Stimulated activated CD8-positive, alpha-beta memory T cell treated with anti-CD3 and anti-CD28 coated beads, Interleukin-4, amount 100 ng/mL, for 4 hours (primary cell): ENCODE measurements at places on chromosomes 12 and 14.

DNA sequence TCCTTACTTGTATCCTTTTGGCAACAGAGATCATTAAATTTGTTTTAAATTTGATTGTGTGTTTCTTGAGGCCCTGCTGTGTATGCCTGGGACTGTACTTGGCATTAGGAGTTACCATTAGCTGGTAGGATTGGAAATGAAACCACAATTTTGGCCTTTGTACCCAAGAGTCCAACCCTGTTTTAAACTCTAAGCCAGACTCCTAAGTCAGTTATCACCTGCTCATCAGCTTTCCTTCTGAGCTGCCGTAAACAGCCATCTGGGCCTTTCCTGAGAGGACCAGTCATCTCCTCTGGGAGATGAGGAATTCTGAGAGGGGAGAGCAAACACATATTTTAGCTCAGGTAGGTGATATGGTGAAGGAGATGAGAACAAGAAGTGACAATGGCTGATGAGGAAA lies 74.3 kb upstream of the SRSF5 start:
- no peak for DNase-seq

GRCh38 chr12:93916402-93916801 lies 232.0 kb upstream of the PLXNC1 start:
- no peak for DNase-seq

DNA sequence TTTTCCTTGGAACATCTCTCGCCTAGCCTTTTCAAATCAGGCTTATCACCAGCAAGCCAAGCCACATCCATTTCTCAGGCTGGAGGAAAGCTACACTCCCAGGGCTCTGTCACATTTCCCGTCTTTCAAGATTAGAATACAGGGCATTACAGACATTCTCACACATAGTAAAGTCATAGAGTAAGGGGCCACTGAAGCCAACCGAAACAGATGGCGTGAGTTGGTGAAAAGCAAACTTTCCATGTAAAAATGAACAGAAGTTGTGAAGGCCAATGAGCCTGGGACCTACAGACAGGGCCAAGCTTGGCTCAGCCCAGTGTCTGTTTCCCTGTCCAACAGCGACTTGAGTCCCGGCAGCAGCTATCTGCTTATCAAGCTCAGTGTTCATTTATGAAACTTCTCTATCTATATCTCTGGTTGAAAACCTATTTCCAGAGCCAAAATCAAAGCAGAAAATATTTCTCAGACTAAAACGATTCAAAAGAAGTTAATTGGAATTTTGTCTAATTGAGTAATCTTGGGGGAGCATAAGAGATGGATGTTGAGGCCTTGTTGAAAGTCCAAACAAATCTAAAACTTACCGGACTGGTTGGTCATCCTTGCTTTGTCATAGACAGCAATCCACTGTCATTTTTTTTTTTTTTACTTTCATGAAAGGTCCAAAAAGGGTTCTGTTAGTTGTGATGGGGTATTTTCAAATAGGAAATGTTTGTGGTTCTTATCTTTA lies 105.6 kb downstream of the DAAM1 start:
- DNase-seq, result no peak

- no peak for DNase-seq
Measured at GRCh38 chr14:73763396-73763795, 49.2 kb upstream of the PNMA1 start.

DNA sequence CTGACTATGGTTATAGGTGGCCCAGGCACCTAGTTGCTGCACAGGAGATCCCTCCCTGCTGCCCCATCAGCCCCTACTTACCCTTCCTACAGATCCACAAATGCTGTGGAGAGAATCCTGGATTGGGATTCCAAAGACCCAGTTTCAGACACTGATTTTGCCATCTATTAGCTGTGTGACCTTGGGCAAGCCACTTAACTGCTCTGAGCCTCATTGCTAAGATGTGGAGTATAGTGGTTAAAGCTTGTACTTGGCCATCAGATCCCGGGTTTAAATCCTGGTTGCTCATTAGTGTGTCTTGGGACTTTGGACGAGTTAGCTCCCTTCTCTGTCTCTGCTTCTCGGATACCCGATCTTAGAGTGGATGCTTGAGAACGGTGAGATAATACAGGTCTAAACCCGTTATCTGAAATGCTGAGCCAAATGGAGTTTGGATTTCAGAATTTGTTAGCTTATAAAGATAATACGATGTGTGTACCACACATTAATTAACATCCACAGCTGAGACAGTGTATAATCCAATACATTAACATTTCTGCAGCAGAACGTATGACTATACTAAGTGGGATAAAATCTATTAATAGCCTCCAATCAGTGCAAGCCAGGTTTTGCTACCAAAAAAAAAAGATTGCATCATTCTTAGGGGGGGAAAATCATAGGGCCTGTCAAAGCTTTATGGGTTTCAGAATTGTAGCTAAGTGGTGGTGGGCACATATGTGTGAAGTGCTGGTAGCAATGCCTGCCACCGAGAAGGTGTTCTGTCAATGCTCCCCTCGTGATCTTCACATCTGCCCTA lies 16.0 kb downstream of the PROX2 start:
- no peak for DNase-seq

DNA sequence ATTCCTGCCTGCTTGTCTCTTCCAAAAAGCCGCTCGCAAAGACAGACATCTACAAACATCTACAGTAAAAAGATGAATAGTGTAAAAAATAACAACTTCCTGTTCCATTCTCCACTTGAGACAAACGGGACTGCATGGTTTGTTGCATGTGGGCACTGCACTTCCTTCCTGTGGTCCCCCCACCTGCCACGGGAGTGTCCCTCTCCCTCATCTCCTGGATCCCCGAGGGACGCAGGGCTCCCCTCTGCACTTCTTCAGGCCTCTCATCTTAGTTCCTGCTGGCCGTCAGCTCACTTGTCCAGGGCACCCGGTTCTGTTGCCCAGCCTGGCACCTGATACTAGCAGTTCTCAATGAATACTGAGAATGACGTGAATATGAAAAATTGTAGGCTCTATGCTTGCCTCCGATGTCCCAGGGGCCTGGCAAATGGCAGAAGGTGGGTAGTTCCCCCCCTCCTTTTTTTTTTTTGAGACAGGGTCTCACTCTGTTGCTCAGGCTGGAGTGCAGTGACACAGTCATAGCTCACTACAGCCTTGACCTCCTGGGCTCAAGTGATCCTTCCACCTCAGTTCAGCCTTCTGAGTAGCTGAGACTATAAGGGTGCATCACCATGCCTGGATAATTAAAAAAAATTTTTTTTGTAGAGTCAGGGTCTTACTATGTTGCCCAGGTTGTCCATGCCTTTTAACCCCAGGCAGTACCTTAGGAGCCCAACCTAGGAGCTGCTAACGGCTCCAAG lies 3.5 kb upstream of the KLC1 start:
- DNase-seq, result no peak

DNA sequence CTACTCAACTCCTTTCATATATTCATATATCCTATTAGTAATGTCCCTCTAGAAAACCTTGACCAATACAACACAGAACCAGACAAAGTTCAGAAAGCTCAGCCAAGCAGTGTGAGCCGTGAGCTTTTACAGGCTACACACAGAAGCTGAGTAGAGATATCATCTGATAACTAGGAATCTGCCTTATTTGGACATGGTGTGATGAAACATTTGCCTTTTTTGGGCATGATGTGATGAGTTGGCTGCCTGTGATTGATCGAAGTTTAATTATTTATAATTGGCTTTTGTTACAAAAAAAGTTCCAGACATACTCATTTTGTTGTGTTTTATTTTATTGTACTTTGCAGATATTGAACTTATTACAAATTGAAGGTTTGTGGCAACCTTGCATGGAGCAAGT lies 46.6 kb downstream of the TESPA1 start:
- DNase-seq, result no peak

GRCh38 chr14:102544046-102544746 lies 34.6 kb upstream of the ANKRD9 start:
- DNase-seq, result no peak

DNA sequence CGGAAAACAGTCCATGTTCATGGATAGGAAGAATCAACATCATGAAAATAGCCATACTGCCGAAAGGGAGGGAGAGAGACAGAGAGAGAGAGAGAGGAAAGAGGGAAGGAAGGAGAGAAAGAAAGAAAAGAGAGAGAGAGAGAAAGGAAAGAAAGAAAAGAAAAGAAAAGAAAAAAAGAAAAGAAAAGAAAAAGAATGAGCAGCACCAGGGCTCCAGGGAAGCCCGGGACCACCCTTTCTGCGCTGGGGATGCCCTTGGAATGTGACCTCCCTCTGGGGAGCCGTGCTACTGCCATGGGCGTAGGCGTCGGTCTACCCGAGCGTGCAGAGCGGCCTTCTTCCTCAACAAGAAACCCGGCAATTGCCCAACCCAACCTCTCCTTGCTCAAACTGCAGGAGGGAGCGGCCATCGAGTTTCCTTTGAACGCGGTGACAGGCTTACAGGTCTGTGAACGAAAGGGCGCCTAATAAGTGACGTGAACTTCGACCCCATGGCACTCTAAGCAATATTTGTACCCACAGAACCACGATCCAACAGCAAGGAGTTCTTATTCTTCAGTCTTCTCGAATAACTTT lies 16.9 kb downstream of the OR6S1 start:
- no peak for DNase-seq

DNA sequence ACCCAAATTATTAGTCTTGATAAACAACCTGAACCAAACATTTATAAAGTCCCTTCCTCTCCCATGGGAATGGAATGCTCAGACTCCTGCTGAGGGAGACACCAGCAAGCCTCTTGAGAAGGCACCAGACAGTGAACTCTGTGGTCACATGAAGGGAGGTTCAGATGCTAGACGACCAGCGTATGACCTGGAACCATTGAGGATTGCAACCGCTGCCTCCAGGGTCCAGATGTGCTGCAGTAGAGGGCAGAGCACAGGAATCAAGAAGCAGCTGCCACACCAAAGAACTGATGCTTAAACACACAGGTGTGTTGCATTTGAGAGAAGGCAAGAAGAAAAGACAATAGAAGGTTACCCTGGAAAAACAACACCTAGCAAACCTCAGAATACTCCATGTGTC lies 592.4 kb downstream of the AACS start:
- DNase-seq, result no peak

DNA sequence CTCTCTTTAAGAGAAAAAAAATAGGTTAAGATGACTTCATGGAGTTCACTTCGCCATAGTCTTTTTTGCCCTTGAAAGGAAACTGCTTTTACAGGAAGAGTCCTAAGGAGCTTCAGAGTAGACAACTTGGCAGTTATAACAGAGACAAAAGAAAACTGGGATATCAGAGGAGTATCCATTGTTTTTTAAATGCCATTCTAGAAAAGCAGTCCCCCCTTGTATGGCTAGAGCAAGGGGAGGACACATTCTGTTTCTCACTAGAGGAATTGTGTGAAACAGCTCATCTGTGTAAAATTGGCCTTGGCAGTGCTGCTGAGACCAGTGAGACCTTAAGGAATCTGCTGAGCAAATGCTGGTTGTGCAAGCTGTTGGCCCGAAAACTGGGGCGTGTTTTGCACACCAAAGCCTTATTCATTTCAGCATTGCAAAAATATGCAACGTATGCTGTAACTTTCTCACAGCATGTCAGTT lies 128.0 kb downstream of the GPR135 start:
- no peak for DNase-seq

DNA sequence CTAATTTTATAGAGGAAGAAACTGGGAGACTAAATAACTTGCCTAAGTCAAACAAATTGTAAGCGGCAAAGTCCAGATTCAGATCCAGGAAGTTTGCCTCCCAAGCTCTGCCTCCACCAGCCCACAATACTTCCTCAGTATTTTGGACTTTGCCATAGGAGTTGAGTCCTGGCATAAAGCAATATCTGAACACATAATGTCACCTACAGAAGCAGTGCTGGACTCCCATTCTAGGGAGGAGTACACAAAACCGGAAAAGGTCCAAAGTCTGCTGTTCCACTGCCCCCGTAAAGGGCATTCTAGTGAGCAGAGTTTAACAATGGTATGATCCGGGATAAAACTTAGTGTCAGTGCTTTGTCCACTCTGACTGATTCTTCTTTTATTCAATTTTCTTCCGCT lies 340.5 kb downstream of the FUT8 start:
- no peak for DNase-seq

DNA sequence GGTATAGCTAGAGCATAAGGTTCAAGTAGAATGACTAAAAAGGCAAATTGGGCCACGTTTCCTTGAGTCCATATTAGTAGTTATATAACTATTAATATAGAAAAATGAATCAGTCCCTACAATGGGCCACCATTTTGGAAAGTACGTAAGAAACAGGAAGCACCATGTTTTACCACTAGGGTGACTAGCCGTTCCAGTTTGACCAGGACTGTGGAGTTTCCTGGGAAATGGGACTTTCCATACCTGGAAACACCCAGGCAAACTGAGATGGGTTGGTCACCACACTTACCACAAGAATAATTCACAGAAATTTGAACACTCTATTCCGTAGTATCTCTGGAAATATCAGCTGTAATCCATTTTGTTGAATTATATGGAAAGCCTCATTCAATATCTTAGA lies 2.1 kb upstream of the MAGOHB start:
- no peak for DNase-seq

DNA sequence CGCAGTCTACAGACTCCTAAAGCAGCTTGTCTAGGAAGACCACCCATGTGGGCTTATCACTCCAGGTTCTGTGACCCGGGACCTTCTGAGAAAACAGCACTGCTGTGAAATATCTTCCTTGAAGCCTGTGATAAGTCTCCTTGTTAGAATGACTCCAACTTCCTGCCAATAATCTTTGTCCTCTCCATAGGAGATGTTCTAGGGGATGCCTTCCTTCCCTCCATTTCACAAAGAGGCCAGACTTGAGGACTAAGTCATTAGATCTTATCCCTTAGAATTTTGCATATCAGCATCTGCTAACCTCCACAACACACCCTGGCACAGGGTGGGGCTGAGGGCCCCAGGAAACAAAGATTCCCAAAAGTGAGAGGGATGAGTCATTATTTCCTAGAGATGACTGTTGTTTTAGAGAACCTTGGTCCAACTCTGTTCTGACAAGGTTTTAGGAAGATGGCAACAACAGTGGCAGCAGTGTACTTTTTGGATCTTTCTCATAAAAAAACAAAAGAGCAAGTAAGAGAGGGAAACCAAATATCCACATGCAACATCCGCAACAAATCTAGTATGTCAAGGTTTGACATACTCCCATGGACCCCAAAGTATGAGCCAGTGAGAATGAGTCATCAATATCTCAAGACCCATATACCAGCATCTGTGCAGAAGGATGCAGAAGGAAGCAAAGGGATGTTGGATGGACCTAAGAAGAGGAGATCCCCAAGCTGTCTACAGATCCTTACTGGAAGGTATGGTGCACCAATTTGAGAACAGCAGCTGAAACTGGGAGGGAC lies 6.0 kb downstream of the LTB4R start:
- DNase-seq, result no peak
